ENCODE measurements at places on chromosomes 12 and 14. TPM values are rescaled to one million over a fixed set of nuclear protein-coding genes. Genes with fewer than 3 reads are reported as not detected.

GRCh38 chr12:44314007-44314500 is 478.2 kb downstream of the TMEM117 start:
- no peak overlapping the region for H3K4me3 ChIP-seq
- no peaks in the 10 kb centered on the region for H3K4me1 ChIP-seq
- no peak overlapping the region for H3K27ac ChIP-seq
- no peaks in the 10 kb centered on the region for H3K27me3 ChIP-seq

Gene ZFC3H1
- 111 TPM for total RNA-seq

DNA sequence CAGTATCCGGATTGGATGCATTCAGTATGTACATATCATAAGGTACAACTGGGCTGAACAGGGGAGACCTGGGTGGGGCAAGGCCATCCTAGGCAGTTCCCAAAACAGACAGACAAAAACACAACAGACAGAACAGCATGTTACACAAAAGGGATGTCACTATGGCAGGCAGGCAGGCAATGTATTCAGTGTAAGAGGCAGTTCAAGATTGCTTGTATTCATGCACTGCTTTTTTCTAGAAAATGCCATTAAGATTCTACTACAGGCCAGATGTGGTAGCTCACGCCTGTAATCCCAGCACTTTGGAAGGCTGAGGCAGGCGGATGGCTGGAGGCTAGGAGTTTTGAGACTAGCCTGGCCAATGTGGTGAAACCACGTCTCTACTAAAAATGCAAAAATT is 3.5 kb downstream of the TBPL2 start:
- H3K27me3 ChIP-seq, result no peaks in the 10 kb centered on the region
- H3K36me3 ChIP-seq, result no peaks in the 10 kb centered on the region
- peaks cover 17% of the 10 kb centered on the region for H3K4me1 ChIP-seq
- no peak overlapping the region for H3K27ac ChIP-seq
- H3K4me3 ChIP-seq, result no peak overlapping the region

- no peaks in the 10 kb centered on the region for H3K27me3 ChIP-seq
- H3K4me1 ChIP-seq, result no peaks in the 10 kb centered on the region
- H3K27ac ChIP-seq, result no peak overlapping the region
- no peak overlapping the region for H3K4me3 ChIP-seq
- no peaks in the 10 kb centered on the region for H3K36me3 ChIP-seq
- ATAC-seq, result peak; percentile 83
These were observed 38.4 kb upstream of the CPM start for GRCh38 chr12:68971404-68971803.

GRCh38 chr12:51205350-51205749 is 12.5 kb downstream of the POU6F1 start:
- no peaks in the 10 kb centered on the region for H3K36me3 ChIP-seq
- H3K27me3 ChIP-seq, result no peaks in the 10 kb centered on the region
- H3K27ac ChIP-seq, result no peak overlapping the region
- ATAC-seq, result no peak
- H3K4me3 ChIP-seq, result no peak overlapping the region

Gene TULP3
- 9.3 TPM for total RNA-seq

Measured in activated T-helper 17 cell treated with anti-CD3 and anti-CD28 coated beads, Interleukin-2, amount 50 U/mL, for 72 hours (primary cell).